Skin of body (tissue), 3 donors: ENCODE measurements at places on chromosomes 2 and 18. TPM values are rescaled to one million over a fixed set of nuclear protein-coding genes. Genes with fewer than 3 reads are reported as not detected.

Gene IHH
- 0.10 TPM for total RNA-seq

Gene ZNF2
- total RNA-seq, result 4.1 TPM

Gene PSMA8
- total RNA-seq, result not detected

Gene IL1F10
- total RNA-seq, result 2.7 TPM

Gene GREB1
- total RNA-seq, result 2.7 TPM

Gene CDK5R2
- not detected for total RNA-seq

Gene GMPPA
- 21.8 TPM for total RNA-seq

Gene FHOD3
- 32.0 TPM for total RNA-seq

Gene RAX
- 0.39 TPM for total RNA-seq

Gene IL36G
- total RNA-seq, result 4.4 TPM

Gene HMSD
- 0.20 TPM for total RNA-seq

Gene TMEM237
- total RNA-seq, result 48.2 TPM

Gene SPAG16
- 34.9 TPM for total RNA-seq

Gene GEN1
- 7.0 TPM for total RNA-seq

Gene CLEC4F
- total RNA-seq, result 0.10 TPM

Gene CDH19
- 4.5 TPM for total RNA-seq

Gene SLC30A3
- 0.10 TPM for total RNA-seq

Gene MOCOS
- total RNA-seq, result 1.6 TPM

Gene SKOR2
- total RNA-seq, result not detected

Gene WNT6
- total RNA-seq, result 1.7 TPM

Gene NT5C1B
- not detected for total RNA-seq

Gene NPHP1
- total RNA-seq, result 3.2 TPM

Gene NT5DC4
- total RNA-seq, result not detected

Gene VIT
- total RNA-seq, result 7.4 TPM

Gene SLC5A7
- 0.10 TPM for total RNA-seq

Gene SMCHD1
- 156 TPM for total RNA-seq

Gene LRRTM1
- 0.10 TPM for total RNA-seq

Gene RUFY4
- total RNA-seq, result 0.10 TPM

Gene SERPINB3
- 49.5 TPM for total RNA-seq

Gene FAM110C
- total RNA-seq, result 3.6 TPM

Gene GRHL1
- 93.0 TPM for total RNA-seq

Gene NDC80
- 9.8 TPM for total RNA-seq

Gene ERFE
- total RNA-seq, result 0.30 TPM

Gene RAB6C
- total RNA-seq, result not detected

Gene ADI1
- 21.8 TPM for total RNA-seq

Gene MC4R
- not detected for total RNA-seq

Gene MROH2A
- total RNA-seq, result 0.49 TPM

Gene COX5B
- 285 TPM for total RNA-seq

Gene MEIS1
- 28.4 TPM for total RNA-seq

Gene MIB1
- total RNA-seq, result 48.1 TPM

Gene CRACDL
- 1.1 TPM for total RNA-seq

Gene TTC39C
- total RNA-seq, result 42.6 TPM

Gene COL3A1
- total RNA-seq, result 14,030 TPM

Gene IDH1
- 70.6 TPM for total RNA-seq

Gene R3HDM1
- 16.2 TPM for total RNA-seq

Gene SCG2
- total RNA-seq, result 0.20 TPM

Gene UGT1A6
- 3.0 TPM for total RNA-seq

Gene SCN7A
- 18.2 TPM for total RNA-seq

Gene CXCR1
- 2.1 TPM for total RNA-seq

Gene DCAF17
- 25.1 TPM for total RNA-seq

Gene GAREM2
- total RNA-seq, result 2.5 TPM
